ENCODE measurements at places on chromosomes 4 and X.

DNA sequence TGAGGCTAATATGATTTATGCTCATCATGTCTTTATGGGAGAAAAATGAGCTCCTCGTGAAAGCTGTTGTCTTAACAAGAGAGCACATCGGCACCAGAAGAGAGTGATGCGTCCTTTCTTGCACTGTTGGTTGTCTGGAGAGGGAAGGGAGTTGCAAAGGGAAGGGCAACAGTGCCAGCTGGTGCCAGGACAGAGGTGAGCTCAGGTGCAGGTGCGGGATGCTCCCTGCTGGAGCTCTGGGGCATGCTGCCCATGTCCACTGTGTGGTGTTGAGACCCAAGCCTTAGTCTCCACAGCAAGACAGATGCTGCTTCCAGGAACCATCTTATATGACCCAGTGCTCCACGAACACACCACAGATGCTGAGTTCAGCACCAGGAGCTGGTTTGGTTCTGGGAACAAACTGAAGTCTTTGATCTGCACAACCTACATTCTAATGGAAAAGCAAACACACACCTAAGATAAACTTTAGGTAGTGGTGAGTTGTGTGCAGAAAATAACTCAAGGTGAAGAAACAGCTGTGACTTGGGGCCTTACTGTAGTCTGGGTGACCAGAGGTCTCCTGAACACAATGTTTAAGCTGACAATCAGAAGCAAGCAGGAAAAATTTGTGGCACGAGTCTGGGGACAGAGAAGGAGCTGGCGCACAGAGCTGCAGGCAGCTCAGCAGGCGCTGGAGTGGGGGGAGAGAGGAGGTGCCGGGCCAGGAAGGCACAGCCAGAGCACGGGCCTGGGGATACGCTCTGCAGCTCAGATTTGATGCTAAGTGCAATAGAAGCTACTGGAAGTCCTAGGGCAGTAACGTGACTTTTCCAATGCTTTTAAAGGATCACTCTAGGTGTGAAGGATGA lies 73.2 kb downstream of the HAUS3 start:
- no peak for DNase-seq

GRCh38 chrX:47189906-47190305 lies 3.7 kb upstream of the UBA1 start:
- DNase-seq, result no peak

- DNase-seq, result no peak
Observed at GRCh38 chr4:11743976-11744375, 315.3 kb upstream of the HS3ST1 start.

DNA sequence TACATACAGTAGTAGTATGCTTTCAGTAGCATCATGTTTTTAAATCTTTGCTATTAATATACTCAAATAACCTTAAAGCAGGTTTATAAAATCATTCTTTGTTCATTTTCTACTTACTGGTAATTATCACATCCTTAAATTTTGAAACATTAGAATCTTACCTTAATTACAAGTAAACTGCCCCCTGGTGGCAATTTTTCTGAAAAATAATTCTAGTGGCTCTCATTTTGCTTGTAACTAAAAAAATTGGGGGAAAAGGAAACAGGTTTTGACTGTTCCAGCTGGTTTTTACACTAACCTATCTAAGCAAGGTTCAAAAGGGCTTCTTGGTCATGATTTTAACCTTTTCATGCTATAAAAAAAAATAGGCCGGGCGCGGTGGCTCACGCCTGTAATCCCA lies 18.5 kb upstream of the DCAF4L1 start:
- DNase-seq, result no peak

DNA sequence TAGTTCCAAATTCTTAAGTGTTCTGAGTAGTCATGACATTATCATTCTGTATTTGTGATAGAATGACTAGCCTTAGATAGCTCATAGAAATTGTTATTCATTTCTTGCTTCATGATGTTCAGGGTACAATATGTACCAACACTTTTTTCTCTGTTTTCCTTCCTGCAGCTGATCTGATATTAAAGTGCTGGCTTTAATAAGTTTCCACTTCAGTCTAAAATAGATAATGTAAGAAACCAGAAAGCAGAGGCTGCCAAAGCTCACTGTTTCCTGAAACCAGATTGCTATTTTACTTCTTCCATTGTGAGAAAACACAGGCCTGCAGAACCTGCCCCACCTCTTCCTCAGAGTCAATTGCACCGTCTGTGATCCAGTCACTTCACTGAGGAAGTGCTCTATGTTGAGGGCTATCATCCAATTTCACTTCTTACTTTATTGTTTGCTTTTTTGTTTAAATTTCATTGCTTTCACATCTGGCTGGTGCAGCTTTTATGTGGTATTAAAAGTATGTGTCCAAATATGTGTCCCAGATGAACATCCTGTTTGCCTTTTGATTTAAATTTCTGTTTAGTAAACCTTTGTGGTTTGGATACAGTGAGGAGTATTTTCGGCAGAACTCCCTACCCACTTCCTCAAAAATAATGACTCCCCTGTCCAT lies 652.1 kb downstream of the ANKRD50 start:
- DNase-seq, result no peak

DNA sequence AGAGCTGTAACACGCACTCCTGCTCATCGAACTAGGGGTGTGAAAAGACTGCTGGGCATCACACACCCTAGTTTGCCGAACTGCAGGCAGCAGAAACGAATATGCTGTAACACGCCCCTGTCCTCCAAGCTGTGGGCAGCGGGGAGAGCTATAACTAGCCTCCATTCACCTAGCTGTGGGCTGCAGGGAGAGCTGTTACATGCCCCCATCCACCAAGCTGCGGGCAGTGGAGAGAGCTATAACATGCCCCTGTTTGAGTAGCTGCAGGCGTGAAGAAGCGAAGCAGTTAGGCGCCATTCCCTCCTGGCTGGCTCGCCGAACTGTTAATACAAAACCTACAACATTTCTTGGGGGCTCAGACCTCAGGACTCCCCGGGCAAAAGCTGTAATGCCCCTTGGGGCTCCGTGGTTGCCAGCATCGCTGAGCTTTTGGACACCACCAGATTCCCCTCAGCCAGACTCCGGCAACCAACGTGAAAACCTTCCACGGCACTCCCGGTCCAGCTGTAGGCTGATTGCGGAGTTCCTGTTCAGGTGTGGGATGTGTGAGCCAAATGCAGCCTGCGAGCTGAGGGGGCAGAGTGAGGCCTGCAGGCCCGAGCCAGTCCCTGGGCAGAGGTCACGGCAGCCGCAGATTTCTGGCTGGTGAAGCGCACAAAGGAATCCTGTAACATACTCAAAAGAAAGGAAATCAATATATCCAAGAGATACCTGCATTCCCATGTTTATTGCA lies 41.1 kb upstream of the ANKRD17 start:
- no peak for DNase-seq

- no peak for DNase-seq
Observed at GRCh38 chr4:78764498-78764961, 11.6 kb upstream of the BMP2K start.

DNA sequence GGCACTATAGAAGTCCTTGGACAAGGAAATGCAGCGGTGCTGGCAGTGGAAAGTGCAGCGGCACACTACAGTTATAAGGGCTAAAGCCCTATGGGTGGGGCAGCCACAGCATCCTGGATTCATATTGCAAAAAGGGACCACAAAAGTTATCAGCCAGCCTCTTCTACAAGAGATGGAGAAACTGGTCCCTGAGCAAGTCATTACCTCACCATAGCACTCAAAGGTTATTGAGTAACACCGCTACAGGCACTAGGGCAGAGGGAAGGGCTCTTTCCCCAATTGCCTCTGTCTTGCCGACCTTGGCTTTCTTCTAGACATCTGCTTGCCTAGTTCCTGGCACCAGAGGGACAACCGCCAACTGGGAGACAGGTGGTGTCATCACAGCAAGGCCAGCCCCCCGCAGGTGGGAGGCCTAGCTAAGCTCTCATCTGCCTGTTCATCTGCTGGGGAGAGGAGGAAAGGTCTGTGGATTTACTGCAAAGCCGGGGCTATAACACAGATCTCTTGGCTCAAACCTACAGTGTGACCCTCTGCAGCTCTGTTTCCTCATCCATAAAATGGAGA lies 600.0 kb downstream of the BCOR start:
- DNase-seq, result no peak

- no peak for DNase-seq
Observed at GRCh38 chrX:41602816-41603345, 85.9 kb upstream of the GPR34 start.

- DNase-seq, result no peak
Observed at GRCh38 chrX:133922390-133922771, 63.0 kb downstream of the GPC3 start.

GRCh38 chr4:183186813-183187212 lies 87.8 kb downstream of the WWC2 start:
- no peak for DNase-seq

DNA sequence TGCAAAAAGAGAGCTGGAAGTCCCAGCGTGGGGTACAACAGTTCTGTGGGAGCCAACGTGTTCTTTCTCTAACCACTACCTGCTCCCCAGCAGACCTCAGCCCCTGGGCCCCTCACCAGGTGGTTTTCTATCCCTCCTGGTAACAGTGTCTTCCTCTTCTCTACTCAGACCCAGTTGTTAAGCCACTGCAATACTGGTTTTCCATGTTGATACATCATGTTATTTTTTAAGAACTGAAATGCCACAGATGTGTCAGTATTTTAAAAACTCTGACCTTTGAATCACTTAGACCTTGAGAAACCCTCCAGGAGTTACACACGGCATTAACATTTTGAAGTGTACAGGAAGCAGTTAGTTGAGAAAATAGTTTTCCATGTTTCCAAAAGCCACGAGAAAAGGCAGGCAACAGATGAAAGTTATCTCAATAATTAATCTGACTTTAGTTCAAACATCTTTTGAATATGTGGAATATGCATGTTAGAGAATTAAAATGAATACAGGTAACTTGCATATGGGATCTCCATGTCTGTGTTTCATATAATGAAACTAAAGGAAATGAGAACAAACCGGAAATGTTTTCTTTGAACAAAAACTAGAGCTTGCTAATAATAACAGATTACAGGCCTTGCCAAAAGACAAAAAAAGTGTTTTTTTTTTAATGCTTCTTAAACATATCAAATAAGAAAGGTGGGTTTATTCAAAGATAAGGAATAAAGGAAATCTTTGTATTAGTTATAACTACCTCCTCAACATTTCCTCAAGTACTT lies 108.8 kb downstream of the ZNF827 start:
- DNase-seq, result no peak

DNA sequence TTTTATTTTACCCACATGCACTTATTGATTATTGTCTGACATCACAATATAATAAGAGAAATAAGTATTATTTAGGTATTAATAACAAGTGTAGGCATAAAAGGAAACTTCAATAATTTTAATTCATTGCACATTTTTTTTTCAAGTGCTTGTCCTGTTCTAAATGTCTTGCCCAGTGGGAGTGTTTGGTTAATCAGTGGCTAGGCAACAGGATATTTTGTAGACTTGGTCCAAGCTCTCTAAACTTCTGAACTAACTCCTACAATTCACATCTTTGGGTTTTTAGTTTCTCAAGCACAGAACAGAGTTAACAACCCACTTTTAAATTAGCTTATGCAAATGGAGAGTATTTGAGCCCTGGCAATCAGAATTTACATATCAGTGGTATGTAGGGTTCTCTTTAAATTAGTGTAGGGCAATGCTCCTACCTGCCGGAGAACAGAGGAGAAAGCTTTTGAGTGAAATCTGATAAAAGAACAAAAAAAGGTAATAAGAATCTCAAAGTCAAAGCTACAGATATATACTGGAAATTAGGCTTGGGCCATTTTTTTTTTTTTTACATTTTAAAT lies 353.5 kb downstream of the ADGRL3 start:
- no peak for DNase-seq

GRCh38 chr4:176469546-176469945 lies 149.8 kb downstream of the SPCS3 start:
- DNase-seq, result no peak

- no peak for DNase-seq
Observed at GRCh38 chrX:6803607-6804006, 268.7 kb upstream of the VCX3A start.

GRCh38 chr4:40848251-40848650 lies 98.5 kb downstream of the NSUN7 start:
- no peak for DNase-seq

DNA sequence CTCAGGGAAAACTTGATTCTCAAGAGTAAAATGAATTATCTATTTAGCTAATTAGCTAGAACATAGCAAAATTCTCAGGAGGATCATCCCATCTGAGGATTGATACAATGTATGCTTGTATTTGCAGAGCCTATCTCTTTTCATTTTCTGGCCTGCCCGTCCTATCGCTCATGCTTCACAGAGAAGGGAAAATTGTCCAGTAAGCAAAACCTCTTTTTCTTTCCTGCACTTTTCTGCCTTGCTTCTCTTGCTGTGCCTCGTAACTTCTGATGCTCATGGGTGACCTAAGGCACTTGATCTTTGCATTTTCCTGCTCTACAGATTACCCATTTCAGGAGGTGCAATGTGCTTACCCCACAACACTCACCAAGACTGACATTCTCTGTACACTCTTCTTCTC lies 88.1 kb downstream of the GBA3 start:
- DNase-seq, result no peak

DNA sequence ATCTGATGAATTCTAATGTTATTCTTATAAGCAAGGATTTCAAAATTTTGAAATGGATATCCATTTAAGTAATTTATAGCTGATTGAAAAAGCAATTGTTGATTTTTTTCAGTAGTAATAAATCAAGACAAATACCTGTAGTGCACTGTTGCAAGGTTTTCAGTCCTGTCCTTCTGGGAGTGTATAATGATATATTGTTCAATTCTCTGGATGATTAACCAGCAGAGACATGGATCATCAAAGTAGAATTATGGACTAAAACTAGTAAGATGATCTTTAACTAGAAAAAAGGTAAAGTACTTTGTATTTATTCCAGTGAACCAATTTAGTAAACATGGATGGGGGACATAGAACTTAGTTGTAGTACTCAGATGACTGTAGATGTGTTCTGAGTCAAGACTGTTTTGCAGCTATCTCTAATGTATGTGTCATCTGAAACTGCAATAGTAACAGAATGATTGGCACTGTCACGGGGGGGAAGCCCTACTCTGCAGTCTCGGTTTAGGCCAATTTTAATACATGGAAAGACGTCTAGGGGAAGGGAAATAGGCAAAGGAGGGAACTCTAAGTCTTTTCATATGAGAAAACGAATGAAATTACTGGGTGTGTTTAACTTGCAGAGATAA lies 121.9 kb downstream of the GLRA3 start:
- DNase-seq, result no peak

DNA sequence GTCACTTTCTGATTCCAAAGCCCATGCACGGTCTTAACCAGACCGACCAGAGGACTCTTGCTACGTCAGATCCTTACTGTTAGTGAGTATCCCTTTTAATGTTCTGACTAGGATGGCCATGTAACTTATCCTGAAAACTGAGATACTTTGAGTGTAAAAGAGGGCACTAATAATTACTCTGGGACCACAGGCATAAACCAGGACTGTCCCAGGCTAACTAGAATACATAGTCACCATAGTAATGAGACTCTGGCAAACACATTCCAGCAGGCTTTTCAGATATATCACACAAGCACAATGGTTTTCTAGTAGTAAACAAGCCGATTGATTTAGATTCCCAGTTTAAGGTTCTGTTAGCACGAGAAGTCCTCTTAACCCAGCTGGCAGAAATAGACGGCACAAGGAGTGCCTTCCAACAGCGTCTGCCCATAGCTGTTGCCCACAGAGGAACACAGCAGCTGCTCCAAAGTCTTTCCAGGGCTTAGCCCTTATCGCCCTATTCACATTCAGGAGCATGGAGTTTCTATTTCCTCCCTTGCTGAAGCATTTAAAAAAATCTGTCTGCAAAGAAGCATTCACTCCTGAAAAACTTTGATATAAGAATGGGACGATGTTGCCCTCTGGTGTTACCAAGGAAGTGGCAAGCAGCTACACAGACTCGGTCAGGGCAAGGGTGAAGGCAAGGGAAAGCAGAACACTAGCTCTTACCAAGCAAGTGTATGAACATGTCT lies 92.4 kb downstream of the CXCL13 start:
- no peak for DNase-seq

GRCh38 chrX:20402956-20403355 lies 136.2 kb upstream of the RPS6KA3 start:
- no peak for DNase-seq
